ENCODE measurements at places on chromosomes 11 and 22.
A peak's percentile ranks its signal among the peaks of the same experiment; 100 is the strongest.

DNA sequence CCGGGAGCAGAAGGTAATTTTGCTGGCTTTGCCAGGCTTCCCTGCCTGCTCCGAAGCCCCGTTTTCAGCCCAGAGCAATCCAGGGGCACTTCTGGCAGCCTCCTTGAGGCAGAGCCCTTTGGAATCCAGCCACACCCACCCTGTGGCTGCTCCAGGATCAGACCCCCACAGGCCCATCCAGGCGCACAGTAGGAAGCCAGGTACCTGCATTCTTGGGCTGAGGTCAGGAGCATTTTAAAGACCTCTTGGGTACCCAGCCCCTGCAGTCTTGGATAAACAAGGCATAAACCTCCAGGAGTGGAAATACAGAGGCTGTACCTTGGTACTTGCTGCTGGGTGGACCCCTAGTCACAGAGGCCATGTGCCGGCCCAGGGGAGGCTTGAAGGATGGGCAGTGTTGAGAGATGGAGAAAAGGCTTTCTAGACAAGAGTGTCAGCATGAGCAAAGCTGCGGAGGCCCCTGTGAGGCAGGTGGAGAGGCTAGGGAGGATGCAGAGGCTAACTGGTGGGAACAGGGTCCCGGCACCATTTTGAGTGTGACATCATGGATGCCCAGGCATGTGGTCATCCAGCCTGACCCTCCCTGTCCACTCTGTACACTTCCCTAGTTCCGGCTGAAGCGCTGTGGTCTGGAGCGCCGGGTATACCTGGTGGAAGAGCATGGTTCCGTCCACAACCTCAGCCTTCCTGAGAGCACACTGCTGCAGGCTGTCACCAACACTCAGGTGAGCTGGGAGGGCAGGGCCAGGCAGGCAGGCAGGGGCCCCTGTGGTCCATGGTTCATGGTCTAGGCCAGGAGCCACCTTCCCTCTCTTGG, 3.9 kb downstream of the MUS81 start:
- DNase-seq: no peak

GRCh38 chr11:83158357-83158786, 1.4 kb downstream of the PCF11 start:
- DNase-seq: no peak

GRCh38 chr22:24146791-24147353, 34.4 kb upstream of the SUSD2 start:
- DNase-seq: no peak

DNA sequence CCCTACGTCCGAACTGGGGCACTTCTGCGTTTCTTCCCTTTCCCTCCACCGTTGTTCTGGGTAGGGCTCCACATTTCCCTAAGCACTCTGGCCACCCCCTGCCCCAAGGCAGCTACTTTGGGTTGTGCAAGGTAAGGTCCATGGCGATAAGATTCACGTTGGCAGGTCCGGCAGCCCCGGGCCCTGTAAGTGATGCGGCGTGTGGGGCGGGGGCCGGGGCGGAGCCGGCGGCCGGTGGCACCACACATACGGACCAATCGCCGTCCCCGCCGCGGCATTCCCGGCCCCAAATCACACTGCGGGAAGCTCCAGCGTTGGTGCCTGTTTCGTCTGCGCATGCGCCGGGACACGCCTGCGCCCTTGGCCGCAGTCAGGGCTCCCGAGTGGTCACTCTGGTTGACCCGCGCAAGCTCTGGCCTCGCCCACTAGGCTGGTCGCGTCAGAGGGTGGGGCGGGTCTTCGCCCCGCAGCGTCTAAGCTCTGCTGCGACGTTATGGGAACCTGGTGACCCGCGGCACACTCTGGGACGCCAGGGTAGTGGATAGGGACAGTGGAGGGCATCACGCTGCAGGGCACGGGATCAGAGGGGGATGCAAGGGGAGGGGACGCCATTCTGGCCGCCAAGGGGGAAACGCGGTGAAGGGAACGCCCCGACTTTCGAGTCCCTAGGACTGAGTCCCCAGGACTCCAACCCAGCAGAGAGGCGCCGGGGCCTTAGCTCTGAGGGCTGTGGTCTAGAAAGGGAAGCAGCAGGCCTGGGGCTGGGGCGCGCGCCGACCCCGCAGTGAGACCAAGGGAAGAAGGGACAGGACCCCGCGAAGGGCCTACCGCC, 1.6 kb downstream of the FADS1 start:
- DNase-seq: no peak

DNA sequence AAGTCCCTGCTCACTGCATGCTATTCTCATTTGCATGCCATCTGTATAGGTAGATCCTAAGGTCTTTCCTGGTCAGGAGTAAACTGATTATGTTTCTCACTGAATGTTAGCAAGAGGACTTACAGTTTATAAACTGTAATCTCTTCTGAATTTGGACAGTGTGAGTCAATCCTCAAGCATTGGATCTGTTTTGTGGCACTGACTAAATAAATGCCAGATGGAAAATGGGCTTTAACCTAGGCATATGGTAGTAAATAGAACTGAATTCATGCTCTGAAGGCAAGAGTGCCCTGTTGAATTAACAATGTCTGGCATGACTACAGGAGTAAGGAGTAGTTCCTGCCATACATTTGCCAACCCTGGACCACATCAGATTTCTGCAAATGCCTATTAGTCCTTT, 11.4 kb downstream of the FAM181B start:
- no peak for DNase-seq

DNA sequence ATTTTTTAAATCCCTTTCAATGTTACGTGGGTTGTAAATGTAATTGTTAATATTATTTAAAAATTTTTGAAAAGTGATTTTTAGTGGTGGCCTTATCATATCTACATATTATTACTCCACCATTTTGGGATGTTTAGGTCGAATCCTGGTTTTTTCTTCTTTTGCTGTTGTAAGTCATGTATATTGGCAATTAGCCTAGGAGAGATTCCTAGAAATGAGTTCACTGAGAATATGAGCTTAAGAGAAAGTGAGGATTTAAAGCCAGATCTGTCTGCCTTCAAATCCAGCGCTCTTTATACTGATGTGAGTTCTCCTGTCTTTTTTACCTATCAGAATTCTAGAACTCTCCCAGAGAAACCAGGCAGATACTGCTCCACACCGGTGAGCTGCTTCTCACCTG, 56.1 kb downstream of the PTPRJ start:
- no peak for DNase-seq

- no peak for DNase-seq
Observed at GRCh38 chr22:36293606-36294292, 40.8 kb downstream of the APOL1 start.

- DNase-seq: no peak
Observed at GRCh38 chr22:50160947-50161346, 9.6 kb upstream of the PANX2 start.

DNA sequence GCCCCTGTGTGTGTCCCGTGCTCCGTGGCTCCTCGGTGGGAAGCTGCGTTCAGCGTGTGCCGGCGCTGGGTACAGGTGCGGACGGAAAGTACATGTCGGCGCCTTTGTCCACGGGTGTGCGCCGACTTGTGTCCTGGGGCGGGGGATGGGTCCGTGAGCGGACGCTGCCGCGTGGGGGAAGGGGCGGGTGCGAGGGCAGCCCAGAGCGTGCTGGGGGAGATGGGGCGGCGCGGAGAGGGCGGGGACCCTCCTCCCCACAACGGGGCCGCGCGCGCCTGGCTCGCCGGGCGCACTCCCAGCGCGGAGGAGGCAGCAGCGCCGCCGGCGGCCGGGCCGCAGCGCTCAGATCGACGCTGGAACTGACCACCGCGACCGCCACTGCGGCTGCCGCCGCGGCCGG, 33.6 kb upstream of the RELT start:
- no peak for DNase-seq

- no peak for DNase-seq
Observed at GRCh38 chr11:9139628-9140357, 48.4 kb upstream of the SCUBE2 start.

GRCh38 chr11:19259487-19260345, 19.0 kb upstream of the E2F8 start:
- no peak for DNase-seq

GRCh38 chr22:43174941-43175531, 11.9 kb downstream of the TTLL12 start:
- DNase-seq: no peak

DNA sequence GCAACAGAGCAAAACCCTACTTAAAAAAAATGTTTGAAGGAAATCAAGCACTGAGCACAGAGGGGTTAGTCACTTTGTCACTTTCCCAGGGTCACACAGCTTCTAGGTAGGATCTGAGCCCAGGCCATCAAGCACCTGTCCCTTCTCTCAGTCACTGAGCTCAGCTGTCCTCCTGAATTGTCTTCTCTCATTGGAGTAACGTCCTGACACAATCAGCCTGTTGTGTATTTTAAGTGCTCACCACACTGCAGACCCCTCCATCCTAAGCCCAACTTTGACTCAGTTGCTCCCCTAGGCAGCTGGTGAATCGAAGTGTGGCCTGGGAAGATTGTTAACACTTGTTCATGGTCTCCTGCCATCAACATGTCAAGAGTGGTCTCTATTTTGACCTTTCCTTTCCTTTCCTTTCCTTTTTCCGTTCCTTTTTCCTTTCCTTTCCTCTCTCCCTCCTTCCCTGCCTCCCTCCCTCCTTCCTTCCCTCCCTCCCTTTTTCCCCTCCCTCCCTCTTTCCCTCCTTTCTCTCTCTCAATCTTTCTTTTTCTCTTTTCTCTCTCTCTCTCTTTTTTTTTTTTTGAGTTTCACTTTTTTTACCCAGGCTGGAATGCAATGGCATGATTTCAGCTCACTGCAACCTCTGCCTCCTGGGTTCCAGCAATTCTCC, 76.1 kb downstream of the PIWIL3 start:
- DNase-seq: no peak

DNA sequence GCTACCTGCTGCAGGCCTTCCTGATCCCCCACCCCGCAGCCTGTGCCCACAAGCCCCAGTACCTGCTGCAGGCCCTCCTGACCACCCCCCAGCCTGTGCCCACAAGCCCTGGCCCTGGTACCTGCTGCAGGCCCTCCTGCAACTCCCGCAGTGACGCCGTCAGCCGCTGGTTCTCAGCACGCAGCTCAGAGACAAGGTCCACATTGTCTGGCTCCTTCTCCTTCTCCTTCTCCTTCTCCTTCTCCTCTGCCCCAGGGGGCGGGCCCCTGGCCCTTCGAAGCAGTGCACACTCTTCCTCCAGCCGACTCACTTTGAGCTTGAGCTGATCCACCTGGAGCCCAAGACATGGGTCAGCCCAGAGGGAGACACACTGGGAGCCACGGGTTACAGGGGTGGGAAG, 9.1 kb downstream of the CARD10 start:
- DNase-seq: no peak

DNA sequence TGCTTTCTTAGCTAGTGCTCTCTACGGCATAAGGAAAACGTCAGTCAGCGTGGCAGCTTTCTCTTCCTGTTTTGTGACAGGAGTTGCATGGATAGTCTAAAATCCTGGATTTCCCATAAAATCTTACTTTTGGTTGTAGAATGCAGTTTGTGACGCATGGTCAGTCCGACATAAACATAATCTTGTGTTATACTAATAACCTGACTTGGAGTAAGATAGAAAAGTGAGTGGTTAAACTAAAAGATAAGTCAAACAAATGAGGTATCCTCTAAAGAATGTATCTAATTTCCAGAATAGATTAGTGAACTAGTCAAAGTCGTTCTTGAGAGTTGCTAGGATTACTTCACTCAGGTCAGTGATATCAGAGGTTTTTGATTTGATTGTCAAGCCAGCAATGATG, 157.6 kb downstream of the PGR start:
- DNase-seq: no peak

GRCh38 chr22:38872172-38872830, at the start of gene CBX6:
TSS of gene CBX6 (minus strand) at chr22:38872216. CDS start at chr22:38872190, 26 bp downstream.
- DNase-seq: peak; percentile 37

- no peak for DNase-seq
Observed at GRCh38 chr11:26944866-26945664, 48.8 kb upstream of the FIBIN start.

- DNase-seq: no peak
Observed at GRCh38 chr11:2883979-2884815, 1.4 kb downstream of the CDKN1C start.

GRCh38 chr11:45546366-45546765, 119.1 kb downstream of the CHST1 start:
- DNase-seq: no peak

- DNase-seq: no peak
Observed at GRCh38 chr11:9516113-9516512, 55.3 kb downstream of the ZNF143 start.

GRCh38 chr11:62400760-62401159, 18.1 kb upstream of the SCGB1A1 start:
- no peak for DNase-seq

DNA sequence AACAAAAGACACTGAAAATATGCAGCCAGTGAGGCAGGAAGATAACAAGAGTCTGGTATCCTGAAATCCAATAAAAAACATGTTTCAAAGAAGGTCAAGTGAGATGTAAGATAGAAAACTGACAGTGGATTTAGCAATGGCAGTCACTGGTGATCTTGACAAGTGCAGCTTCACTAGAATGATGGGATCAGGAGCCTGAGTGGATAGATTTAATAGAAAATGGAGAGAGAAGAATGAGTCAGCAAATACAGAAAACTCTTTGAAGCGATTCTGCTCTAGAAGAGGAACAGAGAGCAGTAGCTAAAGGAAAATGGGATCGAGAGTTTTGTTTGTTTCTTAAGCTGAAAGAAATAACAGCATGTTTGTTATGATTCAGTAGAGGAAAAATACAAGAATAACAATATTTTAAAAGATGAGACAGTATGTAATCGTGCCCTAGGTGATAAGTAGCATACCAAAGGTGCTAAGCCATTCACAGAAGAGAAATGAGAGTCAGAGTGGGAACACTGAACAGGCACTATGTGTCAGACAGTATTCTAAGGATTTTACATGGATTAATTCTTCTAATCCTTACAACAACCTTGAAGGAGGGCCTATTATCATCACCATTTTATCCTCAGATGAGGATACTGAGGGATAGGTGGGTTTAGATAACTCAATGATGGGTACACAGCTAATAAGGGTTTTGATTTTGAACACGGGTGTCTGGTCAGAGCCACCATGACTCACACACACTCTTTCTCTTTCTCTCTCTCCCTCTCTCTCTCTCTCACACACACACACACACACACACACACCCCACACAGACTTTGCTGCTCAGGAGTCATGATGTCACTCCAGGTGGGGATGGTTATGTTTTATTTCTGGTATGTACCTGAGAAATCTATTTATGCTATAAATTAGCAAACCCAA, 36.3 kb downstream of the MRE11 start:
- no peak for DNase-seq

DNA sequence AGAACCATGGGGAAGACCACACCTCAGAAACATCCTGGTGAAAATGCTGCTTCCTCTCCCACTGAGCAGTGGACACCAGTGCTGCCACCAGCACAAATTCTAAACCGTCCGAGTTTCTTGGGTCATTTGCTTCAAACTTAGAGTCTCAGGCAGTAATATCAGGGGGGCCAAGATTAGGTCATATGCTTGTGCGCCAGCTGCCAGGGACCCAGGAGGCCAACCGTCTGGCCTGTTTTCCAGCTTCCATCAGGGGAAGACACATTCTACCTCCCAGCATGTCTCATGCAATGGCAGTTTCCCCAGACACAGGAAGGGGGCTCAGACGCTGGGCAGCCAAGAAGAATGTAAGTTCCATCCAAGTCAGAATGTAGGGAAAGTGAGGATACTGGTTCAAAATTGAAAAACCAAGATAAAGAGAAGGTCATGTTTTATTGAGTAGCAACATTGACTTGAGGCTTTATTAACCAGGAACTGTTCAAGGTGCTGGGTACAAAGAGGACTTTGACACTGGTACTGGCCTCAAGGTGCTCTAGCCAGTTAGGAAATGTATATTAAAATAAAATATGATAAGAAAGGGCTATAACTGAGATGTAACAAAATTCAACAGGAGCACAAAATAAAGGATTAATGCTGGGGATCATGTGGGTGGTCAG, 59.7 kb upstream of the EED start:
- no peak for DNase-seq

Data from SIG-M5 (cell line).